ENCODE measurements at places on chromosomes 3 and 15.

- no peak for DNase-seq
Observed at GRCh38 chr15:55796321-55796965, 53.5 kb upstream of the PRTG start.

DNA sequence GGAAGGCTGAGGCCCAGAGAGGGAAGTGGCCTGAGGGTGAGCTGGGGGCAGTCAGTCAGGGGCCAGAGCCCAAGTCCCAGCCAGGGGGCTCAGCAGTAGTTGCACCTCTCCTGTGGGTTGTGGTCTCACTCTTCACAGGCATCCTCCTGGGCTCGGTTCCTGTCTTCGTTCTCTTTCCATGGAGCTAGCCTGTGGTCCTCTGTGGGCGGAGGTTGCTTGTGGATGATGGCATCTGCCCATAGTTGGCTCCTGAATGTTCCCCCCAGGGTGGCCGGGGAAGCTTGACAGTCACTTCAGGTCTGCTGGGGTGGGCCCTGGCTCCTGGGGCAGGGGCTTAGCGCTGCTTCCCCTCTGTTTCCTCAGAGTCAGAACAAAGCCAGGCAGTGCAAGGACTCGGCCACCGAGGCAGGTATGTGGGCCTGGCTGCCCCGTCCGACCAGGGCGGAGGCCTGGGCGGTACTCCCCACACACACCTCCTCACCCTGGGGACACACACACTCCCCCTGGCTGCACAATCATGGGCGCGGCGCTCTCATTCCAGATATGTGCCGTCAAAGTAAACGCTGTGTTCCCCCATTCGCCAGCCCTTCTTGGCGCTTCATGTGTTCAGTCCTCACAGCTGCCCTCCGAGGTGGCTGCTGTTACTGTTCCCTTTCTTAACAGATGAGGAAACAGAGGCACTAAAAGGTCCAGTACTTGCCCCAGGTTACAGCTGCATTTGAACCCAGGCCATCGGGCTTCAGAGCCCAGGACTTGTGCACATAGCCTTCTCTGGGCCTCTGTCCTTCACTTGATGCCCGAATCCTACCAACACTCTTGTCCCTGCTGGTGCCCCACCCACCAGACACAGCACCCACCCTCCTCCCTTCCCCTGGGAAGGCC is 34.5 kb downstream of the PSTPIP1 start:
- no peak for DNase-seq

GRCh38 chr3:134650431-134651346 is at the start of gene KY:
Gene KY, minus strand, starts transcription at chr3:134651022. Its CDS starts 62 bp downstream, at chr3:134650960.
- DNase-seq, result no peak

DNA sequence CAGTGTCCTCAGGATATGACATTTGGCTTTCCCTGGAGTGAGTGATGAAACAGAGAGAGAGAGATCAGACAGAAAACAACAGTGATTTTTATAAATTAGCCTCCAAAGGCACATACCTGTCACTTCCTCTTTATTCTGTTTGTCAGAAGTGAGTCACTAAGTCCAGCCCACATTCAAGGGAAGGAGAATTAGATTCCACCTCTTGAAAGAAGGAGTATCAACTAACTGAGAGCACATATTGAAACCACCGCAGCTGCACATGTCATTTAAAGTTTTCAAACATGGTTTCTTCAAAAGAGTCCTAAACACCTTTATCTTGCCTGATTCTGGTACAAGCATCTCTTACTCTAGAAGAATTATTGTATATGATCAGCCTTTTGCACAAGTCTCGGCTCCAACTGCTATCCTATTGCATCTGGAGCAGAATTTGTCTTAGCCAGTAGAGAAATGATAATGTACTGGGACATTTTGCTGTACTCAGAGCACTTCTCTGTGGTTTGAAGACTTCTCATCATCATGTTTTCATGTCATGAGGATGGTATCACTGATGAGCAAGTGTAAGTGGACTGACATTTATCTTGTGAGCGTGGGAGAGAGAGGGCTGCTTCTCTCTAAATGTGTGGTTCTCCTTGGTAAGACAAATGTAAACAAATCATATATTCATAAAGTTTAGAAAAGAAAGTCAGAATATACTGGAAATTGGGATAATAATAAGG is 338.9 kb upstream of the CFAP20DC start:
- DNase-seq, result no peak

DNA sequence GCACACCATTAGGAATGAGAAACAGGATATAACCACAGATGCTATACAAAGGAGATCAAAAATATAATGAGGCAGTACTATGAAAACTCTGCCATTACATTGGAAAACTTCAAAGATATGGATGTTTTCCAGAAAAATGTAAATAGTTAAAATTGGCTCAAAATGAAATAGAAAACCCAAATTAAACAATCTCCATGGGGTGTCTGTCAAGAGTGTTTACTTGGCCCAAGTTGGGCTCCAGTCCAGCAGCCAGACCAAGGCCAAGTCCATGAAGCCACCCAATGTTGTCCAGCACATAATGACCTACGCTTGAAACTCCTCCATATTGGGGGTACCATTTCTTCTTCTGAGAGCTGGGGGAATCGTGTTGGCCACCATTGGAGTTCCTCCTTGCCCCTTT is 37.1 kb downstream of the CTXND1 start:
- DNase-seq, result no peak

GRCh38 chr3:5301651-5302297 is 114.3 kb downstream of the EDEM1 start:
- DNase-seq, result no peak

DNA sequence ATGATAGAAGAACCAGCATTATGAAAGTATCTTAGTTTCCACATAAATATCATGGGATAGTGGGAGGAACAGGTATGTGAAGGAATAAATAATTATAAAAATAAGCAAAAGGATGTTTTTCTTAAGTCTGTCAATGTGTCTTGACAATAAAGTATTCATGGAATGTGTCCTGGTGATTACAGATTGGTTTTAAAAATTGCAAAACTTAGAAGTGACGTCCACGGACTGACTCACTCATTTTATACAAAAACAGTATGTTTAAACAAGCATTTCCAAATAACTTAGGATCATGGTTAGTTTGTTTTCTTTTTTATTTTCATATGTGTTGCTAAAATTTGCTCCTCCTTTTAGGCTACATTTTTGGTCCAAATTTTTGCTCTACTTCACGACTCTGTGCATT is 687.0 kb upstream of the NECTIN3 start:
- DNase-seq, result no peak

- no peak for DNase-seq
Observed at GRCh38 chr15:88284318-88284998, 27.9 kb upstream of the NTRK3 start.

GRCh38 chr15:63277893-63278456 is 570 bp downstream of the APH1B start:
- no peak for DNase-seq

GRCh38 chr3:104564045-104564643 is 802.6 kb upstream of the ALCAM start:
- peak; percentile 20 for DNase-seq

GRCh38 chr3:112364291-112364690 is 31.3 kb downstream of the CD200 start:
- no peak for DNase-seq

DNA sequence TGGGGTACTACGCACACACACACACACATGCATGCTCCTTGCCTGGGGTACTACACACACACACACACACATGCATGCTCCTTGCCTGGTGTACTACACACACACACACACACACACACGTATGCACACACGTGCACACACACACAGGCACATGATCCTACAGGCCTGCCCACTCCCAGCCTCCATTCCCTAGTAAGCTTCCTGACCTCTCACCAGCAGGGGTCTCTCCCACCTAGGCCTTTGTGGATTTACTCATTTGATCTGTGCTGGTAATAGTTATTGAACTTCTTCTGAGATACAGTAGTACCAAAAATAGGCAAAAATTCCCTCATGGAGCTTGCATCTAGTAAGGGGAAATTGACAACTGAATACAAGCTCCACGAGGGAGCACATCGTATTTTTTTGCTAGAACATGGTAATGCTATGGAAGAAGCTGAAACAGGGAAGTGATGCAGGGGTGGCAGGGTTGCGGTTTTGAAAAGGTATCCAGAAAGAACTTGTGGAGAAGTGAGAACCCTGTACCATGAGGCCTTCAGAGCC is 19.1 kb downstream of the TTC21A start:
- DNase-seq, result no peak

GRCh38 chr3:144314946-144315345 is 343.3 kb downstream of the DIPK2A start:
- no peak for DNase-seq

- DNase-seq, result no peak
Observed at GRCh38 chr3:183475016-183475763, 46.8 kb upstream of the MCF2L2 start.

GRCh38 chr3:46706771-46707582 is 5.8 kb downstream of the TMIE start:
- DNase-seq, result peak; percentile 30

All from COLO829 (cell line).